ENCODE measurements at places on chromosomes 13 and 19. TPM values are rescaled to one million over a fixed set of nuclear protein-coding genes. Genes with fewer than 3 reads are reported as not detected.
A peak's percentile ranks its signal among the peaks of the same experiment; 100 is the strongest.

DNA sequence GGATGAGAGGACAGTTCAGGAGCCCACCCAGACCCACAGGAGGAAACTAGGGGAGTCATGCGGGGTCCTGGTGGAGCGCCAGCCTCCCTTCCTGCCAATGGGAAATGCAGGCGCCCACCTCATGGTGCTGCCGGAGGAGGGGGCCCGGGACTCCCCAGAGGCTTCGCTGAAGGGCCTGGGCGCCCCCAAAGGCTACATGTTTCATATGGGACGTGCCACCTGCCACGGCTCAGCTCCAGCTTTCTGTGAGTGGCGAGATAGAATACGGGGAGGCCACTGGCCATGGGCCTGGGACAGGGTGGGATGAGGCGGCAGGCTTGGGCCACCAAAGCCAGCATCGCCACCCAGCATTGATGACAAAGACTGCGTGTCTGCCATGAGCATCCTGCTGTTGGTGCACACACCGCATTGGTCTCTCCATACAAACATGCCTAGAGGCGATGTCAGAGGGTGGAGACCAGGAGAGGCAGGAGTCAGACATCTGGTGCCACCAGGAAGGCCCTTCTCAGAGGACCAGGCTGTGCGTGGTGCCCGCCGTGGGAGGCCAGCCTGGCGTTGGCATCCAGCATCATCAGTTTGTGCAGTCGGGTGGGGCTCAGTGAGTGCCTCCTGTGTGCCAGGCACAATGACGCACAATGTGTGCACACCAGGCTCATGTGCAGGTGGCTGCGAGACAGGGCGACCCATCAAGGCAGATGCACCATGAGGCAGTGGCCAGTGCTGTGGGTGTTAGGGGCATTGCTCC is 1.2 kb upstream of the F10 start:
- H3K27me3 ChIP-seq: no peaks in the 10 kb centered on the region
- no peak for DNase-seq
- H3K4me1 ChIP-seq: no peaks in the 10 kb centered on the region
- no peak overlapping the region for H3K4me3 ChIP-seq
- no peak overlapping the region for H3K27ac ChIP-seq
- no peaks in the 10 kb centered on the region for H3K36me3 ChIP-seq

- peaks cover 14% of the 10 kb centered on the region for H3K36me3 ChIP-seq
- H3K4me3 ChIP-seq: no peak overlapping the region
- no peak overlapping the region for H3K27ac ChIP-seq
- no peaks in the 10 kb centered on the region for H3K4me1 ChIP-seq
These were observed 29.4 kb downstream of the KLF12 start for GRCh38 chr13:74104661-74105275.

GRCh38 chr19:51701468-51702100 is 8.5 kb downstream of the SPACA6 start:
- peaks cover 2% of the 10 kb centered on the region for H3K4me1 ChIP-seq
- H3K27me3 ChIP-seq: no peaks in the 10 kb centered on the region
- peak overlapping the region; percentile 70 for H3K4me3 ChIP-seq
- no peak overlapping the region for H3K27ac ChIP-seq
- peaks cover 18% of the 10 kb centered on the region for H3K36me3 ChIP-seq

DNA sequence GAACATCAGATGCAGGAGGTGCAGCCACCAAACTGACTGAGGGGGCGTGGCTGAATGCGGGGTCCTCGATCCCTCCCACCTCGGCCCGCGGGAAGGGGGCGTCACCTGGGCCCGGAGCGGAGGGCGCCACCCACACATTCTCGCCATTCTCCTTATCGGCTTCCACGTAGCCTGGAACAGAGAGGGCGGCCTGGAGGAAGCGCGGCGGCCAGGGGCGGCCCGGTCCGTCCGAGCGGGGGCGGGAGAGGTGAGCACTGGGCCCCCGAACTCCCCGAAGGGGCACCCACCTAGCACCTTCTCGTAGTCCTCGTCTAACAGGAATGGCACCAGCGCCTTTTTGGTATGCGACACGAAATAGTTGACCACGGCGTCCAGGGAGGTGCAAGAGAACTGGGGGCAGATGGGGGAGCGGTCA is 11.8 kb downstream of the STAP2 start:
- peak overlapping the region; percentile 57 for H3K4me3 ChIP-seq
- no peaks in the 10 kb centered on the region for H3K27me3 ChIP-seq
- no peak overlapping the region for H3K27ac ChIP-seq
- peaks cover 2% of the 10 kb centered on the region for H3K4me1 ChIP-seq

Gene SMIM24
- 1.9 TPM for total RNA-seq

DNA sequence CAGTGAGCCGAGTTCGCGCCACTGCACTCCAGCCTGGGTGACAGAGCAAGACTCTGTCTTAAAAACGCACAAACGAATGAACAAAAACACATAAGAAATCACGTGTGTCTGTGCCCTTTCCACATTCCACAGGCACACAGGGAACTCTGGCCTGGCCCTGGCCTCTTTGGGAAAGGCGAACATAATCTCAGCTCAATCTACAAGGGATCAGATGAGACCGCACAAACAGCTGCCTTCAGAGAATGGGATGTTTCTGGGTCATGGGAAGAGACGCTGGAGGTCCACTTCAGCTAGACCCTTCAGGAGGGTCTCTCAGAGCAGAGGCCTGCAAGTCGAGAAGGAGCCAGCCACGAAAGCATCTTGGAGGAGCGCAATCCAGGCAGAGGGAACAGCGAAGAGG is 6.3 kb upstream of the CRTC1 start:
- no peak for DNase-seq
- no peaks in the 10 kb centered on the region for H3K36me3 ChIP-seq
- no peaks in the 10 kb centered on the region for H3K4me1 ChIP-seq
- H3K27ac ChIP-seq: no peak overlapping the region
- no peak overlapping the region for H3K4me3 ChIP-seq
- no peaks in the 10 kb centered on the region for H3K27me3 ChIP-seq
